ENCODE measurements at places on chromosomes 2 and 18. TPM values are rescaled to one million over a fixed set of nuclear protein-coding genes. Genes with fewer than 3 reads are reported as not detected.

GRCh38 chr2:14941151-14941631 is 308.7 kb downstream of the LRATD1 start:
- H3K36me3 ChIP-seq = no peaks in the 10 kb centered on the region
- no peak for DNase-seq
- no peak overlapping the region for H3K27ac ChIP-seq
- H3K4me1 ChIP-seq = no peaks in the 10 kb centered on the region

DNA sequence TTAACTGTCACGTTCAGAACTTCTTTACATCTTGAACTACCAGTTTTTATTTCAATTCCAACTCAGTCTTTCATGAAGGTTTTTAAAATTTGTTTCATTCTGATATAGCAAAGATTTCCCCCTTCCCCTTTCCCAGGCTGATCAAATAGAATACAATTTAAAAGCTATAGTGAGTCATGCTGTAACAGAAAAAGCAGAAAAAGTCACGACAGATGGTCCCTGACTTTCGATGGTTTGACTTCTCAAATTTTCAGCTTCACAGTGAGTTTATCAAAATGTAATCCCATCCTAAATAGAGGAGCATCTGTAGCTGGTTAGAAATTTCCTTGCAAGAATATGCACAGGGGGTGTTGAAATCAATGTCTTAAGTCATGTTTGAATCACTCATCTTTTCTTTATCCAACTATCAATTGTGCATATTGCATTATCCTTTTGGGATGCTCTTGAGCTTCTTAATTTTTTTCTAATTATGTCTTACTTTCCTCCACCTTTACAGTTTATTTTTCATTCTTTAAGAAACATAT is 500.3 kb downstream of the LRP1B start:
- H3K27ac ChIP-seq = no peak overlapping the region
- H3K27me3 ChIP-seq = no peaks in the 10 kb centered on the region
- no peak for DNase-seq
- no peaks in the 10 kb centered on the region for H3K36me3 ChIP-seq
- H3K4me1 ChIP-seq = no peaks in the 10 kb centered on the region

- H3K4me3 ChIP-seq = peak overlapping the region; percentile 52
- peaks cover 68% of the 10 kb centered on the region for H3K4me1 ChIP-seq
- H3K27me3 ChIP-seq = no peaks in the 10 kb centered on the region
- H3K27ac ChIP-seq = peak overlapping the region; percentile 95
Observed at GRCh38 chr18:8800445-8800844, 95.1 kb downstream of the MTCL1 start.

GRCh38 chr2:41910126-41910525 is 137.7 kb upstream of the PKDCC start:
- DNase-seq = peak; percentile 13
- H3K4me1 ChIP-seq = peaks cover 47% of the 10 kb centered on the region
- no peaks in the 10 kb centered on the region for H3K27me3 ChIP-seq
- H3K36me3 ChIP-seq = no peaks in the 10 kb centered on the region
- no peak overlapping the region for H3K4me3 ChIP-seq

DNA sequence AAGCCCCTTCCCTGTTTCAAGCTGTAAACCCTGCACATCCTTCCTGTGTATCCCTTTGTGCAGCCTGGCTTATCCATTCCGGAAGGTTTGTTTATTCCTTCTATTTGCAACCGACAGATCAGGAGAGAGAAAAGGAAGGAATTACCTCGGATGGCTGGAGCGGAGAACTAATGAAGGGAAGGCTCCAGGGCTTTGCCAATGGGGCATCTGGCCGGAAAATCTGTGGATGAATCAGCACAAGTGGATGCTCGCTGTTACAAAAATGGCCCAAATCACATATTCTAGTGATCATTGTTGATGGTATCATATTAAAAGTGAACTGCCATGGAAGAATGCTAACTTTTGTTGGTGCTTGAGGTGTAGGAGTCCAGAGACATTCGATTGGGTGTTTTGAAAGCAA is 97.1 kb downstream of the AQP4 start:
- DNase-seq = no peak
- no peaks in the 10 kb centered on the region for H3K4me1 ChIP-seq
- H3K27me3 ChIP-seq = peaks cover 13% of the 10 kb centered on the region
- H3K27ac ChIP-seq = no peak overlapping the region
- no peak overlapping the region for H3K4me3 ChIP-seq

- no peak for DNase-seq
- no peak overlapping the region for H3K4me3 ChIP-seq
- H3K4me1 ChIP-seq = no peaks in the 10 kb centered on the region
Observed at GRCh38 chr2:208978946-208979345, 444.9 kb upstream of the MAP2 start.

DNA sequence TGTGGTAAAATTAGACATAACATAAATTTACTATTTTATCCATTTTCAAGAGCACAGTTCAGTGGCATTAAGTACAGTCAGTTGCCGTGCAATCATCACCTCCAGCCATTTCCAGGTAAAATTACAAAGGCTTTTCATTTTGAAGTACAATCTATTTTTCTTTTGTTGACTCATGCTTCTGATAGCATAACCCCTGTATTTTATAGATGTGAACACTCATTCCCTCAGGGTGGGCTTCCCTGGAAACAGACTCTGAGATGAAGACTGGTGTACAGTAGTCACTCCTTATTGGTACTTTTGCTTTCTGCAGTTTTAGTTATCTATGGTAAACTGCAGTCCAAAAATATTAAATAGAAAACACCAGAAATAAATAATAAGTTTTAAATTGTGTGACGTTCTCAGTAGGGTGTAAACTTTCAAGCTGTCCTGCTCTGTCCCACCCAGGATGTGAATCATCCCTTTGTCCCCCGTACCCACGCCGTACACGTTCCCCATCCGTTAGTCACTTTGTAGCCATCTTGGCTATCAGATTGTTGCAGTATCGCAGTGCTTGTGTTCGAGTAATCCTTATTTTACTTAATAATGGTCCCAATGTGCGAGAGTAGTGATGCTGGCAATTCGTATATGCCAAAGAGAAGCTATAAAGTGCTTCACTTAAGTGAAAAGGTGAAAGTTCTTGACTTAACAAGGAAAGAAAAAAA is 41.1 kb upstream of the NAB1 start:
- peaks cover 32% of the 10 kb centered on the region for H3K4me1 ChIP-seq
- H3K4me3 ChIP-seq = peak overlapping the region; percentile 7
- peak overlapping the region; percentile 27 for H3K27ac ChIP-seq
- peaks cover 3% of the 10 kb centered on the region for H3K36me3 ChIP-seq

DNA sequence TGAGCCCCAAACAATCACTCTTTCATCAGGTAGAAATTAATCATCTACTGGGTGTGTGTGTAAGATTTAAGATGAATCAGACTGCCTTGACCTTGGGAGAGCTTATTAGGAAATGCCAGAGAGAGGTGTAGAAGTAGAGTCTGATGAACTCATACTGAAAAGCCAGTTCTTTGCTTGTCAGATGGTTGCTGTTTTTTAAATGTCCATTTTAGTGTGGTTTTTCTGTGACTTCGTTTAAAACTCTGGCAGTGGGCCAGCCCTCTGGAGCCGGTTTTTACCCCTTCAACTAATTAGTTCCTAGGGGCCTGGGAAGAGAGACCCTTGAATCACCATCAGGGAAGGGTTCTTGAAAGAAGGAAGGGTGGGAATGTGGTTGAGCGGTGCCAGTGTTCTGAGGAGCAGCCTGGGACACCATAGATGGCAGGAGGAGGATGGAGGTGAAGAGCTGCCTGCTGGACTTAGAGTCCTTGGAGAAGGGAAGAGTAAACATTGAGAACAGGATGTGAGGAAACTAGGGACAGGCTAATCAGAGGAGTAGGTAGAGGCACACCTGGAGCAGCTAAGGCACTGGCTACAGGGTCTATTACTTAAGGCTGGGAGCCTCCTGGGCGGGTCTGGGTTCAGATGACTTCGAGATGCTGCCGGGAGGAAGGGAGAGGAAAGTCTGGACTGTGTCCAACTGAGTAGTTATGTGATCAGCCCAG is 66.1 kb downstream of the LRRFIP1 start:
- peaks cover 79% of the 10 kb centered on the region for H3K4me1 ChIP-seq
- peak overlapping the region; percentile 94 for H3K27ac ChIP-seq
- H3K27me3 ChIP-seq = no peaks in the 10 kb centered on the region

DNA sequence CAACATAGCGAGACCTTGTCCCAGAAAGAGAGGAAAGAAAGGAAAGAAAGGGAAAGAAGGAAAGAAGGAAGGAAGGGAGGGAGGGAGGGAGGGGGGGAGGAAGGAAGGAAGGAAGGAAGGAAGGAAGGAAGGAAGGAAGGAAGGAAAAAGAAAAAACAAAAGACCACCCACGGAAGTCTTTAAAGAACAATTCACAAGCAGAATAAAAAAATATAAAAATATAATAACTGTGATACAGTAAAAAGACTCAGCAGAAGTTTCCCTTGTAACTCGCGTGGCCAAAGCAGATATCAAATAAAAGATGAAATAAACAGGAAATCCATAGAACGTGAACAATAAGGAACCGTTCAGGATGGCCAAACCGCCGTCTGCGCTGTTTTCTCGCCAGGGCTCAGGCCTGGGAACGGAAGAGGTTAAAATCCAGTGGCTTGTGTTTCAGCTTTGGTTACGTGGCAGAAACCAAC is 1.2 kb upstream of the SLC1A4 start:
- peak overlapping the region; percentile 98 for H3K27ac ChIP-seq
- H3K4me1 ChIP-seq = peaks cover 54% of the 10 kb centered on the region
- H3K36me3 ChIP-seq = peaks cover 4% of the 10 kb centered on the region
- DNase-seq = no peak
- peak overlapping the region; percentile 83 for H3K4me3 ChIP-seq

DNA sequence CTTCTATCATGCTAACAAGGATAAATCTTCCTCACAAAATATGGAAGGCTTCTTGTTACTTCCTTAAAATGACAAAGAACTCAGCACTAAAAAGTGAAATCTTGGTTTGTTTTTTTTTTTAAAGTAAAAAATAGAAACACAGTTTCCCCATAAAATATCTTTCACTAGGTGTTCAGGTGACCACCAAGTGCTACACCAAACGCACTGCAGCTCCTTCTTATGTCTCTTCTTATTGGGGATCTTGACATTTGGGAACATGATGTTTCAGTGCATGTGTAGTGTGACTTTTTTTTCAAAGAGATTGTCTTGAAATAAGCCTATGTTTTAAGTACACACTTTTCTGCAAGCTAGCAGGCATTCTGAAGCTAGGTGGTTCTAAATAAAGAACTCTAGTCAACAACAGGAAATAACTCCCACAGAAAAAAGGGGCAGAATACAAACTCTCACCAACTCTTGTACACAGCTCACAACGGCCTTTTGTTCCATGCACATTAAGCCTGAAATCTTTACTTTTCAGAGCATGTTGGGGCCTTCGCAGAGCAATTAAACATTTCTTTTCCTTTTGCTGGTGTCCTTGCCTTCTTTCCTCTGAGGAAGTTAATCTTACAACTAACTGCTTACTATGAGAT is 13.2 kb upstream of the SERTAD2 start:
- no peak for DNase-seq
- H3K4me3 ChIP-seq = no peak overlapping the region
- peaks cover 8% of the 10 kb centered on the region for H3K4me1 ChIP-seq

GRCh38 chr18:50866765-50867164 is 12.2 kb upstream of the ME2 start:
- no peak overlapping the region for H3K27ac ChIP-seq
- H3K27me3 ChIP-seq = peaks cover 18% of the 10 kb centered on the region
- no peak for DNase-seq
- H3K36me3 ChIP-seq = no peaks in the 10 kb centered on the region

- no peak overlapping the region for H3K27ac ChIP-seq
- no peak for DNase-seq
- peaks cover under 1% of the 10 kb centered on the region for H3K4me1 ChIP-seq
- H3K4me3 ChIP-seq = no peak overlapping the region
- H3K27me3 ChIP-seq = peaks cover 40% of the 10 kb centered on the region
Observed at GRCh38 chr18:47936952-47937351, 6.5 kb upstream of the SMAD2 start.

- DNase-seq = no peak
- no peak overlapping the region for H3K27ac ChIP-seq
- H3K36me3 ChIP-seq = peaks cover 5% of the 10 kb centered on the region
- H3K4me1 ChIP-seq = no peaks in the 10 kb centered on the region
Observed at GRCh38 chr2:106085181-106085940, 108.7 kb downstream of the UXS1 start.

DNA sequence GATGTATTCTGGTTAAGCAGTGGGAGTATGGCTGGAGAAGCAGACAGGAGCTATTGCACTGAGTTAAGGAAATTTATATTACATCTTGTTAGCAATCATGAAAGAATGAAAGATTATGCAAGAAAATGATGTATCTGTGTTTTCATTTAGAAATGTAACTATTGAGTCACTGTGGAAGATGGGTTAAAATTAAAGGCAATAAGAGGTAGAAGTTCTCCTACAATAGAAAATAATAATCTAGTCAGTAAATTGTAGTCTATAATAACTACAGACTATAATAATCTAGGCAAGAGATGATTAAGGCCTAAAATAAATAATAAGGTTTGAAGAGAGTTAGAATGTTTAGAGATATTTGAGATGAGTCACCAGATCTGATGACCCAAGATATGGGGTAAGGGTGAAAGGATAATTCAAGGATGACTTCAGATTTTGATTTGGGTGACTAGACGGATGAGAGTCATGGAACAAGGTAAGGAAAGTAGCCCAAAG is 371.9 kb upstream of the KCNH7 start:
- no peaks in the 10 kb centered on the region for H3K36me3 ChIP-seq
- no peak overlapping the region for H3K27ac ChIP-seq
- no peak for DNase-seq

GRCh38 chr18:34866310-34866709 is 156.2 kb downstream of the DTNA start:
- H3K4me3 ChIP-seq = no peak overlapping the region
- no peak overlapping the region for H3K27ac ChIP-seq

- H3K4me1 ChIP-seq = no peaks in the 10 kb centered on the region
- no peak overlapping the region for H3K27ac ChIP-seq
- H3K4me3 ChIP-seq = no peak overlapping the region
- no peaks in the 10 kb centered on the region for H3K27me3 ChIP-seq
- no peak for DNase-seq
- peaks cover 29% of the 10 kb centered on the region for H3K36me3 ChIP-seq
Observed at GRCh38 chr18:11889284-11889683, 18.8 kb downstream of the MPPE1 start.

GRCh38 chr18:49591271-49591670 is 29.4 kb downstream of the LIPG start:
- H3K4me3 ChIP-seq = no peak overlapping the region
- peaks cover 24% of the 10 kb centered on the region for H3K27me3 ChIP-seq
- no peaks in the 10 kb centered on the region for H3K36me3 ChIP-seq
- H3K4me1 ChIP-seq = no peaks in the 10 kb centered on the region
- no peak for DNase-seq
- H3K27ac ChIP-seq = no peak overlapping the region

- H3K27ac ChIP-seq = no peak overlapping the region
- H3K4me3 ChIP-seq = no peak overlapping the region
- peaks cover 35% of the 10 kb centered on the region for H3K27me3 ChIP-seq
- DNase-seq = no peak
- no peaks in the 10 kb centered on the region for H3K4me1 ChIP-seq
Observed at GRCh38 chr18:23897291-23897690, 117.3 kb upstream of the TTC39C start.

The GAREM2 gene
- 20.8 TPM for total RNA-seq

The GALM gene
- total RNA-seq = 2.9 TPM

The REG1B gene
- not detected for total RNA-seq

The MC2R gene
- total RNA-seq = not detected

The DSG3 gene
- total RNA-seq = not detected

The EFHD1 gene
- total RNA-seq = 114 TPM

The DNAJC5G gene
- not detected for total RNA-seq

The RIT2 gene
- not detected for total RNA-seq

The SIX3 gene
- not detected for total RNA-seq

The SOS1 gene
- 36.8 TPM for total RNA-seq
